ENCODE measurements at places on chromosomes 11 and 22.

DNA sequence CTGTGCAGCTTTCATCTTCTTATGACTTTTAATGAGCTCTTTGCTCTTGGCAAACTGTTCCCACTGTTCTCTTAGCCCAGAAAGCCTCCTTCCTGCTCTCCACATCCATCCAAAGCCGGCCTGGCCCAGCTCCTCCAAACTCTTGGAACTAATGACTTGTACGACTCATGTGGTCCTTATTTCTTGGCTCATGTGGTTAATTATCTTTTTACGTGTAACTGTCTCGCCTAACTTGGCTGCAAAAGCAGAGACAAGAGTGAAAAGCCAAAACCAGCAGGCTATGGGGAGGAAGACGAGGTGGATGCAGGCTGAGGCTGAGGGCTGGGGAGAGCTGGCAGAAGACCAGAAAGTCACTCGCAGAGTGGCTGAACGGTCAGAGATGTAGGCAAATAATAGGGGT lies 5.5 kb downstream of the CSNK2A3 start:
- DNase-seq, result no peak

GRCh38 chr11:62245271-62245753 lies 3.3 kb downstream of the SCGB1D2 start:
- no peak for DNase-seq

DNA sequence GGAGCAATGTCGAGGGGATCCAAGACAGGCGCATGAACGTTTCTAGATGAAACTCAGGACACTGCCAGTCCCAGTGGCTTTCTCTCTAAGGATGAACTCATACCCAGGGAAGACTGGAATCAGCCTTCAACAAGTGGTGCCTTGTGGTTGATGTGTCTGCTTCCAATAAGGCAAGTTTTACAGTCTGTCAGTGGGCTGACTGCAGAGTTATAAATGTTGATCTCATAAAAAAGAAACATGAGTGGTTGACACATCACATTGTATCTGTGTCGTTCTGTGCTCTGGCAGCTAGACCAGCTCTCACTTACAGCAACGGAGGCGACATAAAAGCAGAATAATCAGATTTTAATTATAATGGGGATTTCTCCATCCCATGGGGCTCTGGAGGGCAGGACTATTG lies 96.7 kb downstream of the SNX19 start:
- no peak for DNase-seq

DNA sequence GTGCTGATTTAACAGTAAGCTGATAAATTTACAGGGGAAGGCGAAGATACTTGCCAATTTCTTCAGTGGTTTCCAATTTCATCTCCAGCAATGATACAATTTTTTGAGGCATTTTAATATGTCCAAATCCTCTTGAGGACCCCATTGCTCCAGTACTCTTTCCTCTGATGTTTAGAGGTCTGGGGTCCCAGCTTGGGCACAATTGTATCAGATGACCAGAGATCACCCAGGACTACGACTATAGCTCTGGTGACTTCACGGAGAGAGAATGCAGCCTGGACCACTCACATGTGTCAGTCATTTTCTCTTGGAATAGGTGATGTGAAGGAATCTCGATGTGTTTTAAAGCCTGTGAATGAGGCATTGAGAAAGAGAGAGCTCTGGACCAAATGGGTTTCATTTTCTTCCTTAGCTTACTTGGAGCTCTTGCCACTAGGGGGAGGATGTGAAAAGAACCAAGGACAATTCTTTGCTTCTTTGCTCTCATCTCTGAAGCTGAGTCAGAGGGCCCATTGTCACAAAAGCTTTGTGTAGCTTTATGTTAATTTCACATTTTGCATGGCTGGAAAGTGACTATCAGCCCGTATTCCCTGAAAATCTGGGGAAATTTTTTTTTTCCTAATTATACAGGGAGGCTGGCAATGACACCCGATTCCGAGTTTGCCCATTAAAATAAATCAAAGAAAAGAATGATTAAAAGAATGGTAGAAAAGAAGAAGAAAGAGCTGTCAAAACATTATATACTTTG lies 6.7 kb upstream of the CCDC90B start:
- no peak for DNase-seq

GRCh38 chr11:113778111-113778910 lies 1.3 kb upstream of the CLDN25 start:
- no peak for DNase-seq

DNA sequence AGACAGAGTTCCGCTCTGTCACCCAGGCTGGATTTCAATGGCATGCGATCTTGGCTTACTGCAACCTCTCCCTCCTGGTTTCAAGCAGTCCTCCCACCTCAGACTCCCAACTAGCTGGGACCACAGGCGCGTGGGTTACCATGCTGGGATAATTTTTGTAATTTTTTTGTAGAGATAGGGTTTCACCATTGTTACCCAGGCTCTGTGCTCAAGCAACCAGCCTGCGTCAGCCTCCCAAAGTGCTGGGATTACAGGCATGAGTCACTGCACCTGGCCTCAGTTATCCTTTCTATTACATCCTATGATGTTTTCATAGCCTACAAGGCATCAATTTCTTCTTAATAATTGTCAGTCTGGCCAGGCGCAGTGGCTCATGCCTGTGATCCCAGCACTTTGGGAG lies 36.5 kb downstream of the LRRC74B start:
- DNase-seq, result no peak

DNA sequence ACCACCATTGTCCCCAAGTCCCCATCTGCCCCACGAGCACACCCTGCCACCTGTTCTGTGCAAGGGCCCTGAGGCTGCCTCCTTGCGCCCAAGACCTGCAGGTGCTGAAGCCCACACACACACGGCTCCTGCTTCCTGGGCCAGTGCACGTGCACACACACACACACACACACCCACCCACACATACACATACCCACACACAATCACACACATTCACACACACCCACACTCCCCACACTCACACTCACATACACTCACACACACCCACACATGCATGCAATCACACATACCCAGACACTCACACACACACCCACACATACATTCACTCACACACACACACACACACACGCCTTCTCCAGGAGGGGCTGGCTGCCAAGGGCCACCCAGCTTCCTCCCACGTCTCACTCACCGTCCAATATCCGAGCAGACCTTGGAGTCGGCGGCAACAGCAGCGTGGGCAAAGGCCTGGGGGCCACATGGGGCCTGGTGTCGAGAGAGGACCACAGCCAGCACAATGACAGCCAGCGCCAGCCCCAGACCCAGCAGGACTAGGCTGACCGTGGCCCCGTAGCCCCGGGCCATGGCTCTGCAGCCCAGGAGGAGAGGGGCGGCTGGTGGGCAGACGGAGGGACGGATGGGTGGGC lies 616 bp downstream of the GGT5 start:
- no peak for DNase-seq

- no peak for DNase-seq
Observed at GRCh38 chr11:90476442-90477007, 253.7 kb upstream of the CHORDC1 start.

DNA sequence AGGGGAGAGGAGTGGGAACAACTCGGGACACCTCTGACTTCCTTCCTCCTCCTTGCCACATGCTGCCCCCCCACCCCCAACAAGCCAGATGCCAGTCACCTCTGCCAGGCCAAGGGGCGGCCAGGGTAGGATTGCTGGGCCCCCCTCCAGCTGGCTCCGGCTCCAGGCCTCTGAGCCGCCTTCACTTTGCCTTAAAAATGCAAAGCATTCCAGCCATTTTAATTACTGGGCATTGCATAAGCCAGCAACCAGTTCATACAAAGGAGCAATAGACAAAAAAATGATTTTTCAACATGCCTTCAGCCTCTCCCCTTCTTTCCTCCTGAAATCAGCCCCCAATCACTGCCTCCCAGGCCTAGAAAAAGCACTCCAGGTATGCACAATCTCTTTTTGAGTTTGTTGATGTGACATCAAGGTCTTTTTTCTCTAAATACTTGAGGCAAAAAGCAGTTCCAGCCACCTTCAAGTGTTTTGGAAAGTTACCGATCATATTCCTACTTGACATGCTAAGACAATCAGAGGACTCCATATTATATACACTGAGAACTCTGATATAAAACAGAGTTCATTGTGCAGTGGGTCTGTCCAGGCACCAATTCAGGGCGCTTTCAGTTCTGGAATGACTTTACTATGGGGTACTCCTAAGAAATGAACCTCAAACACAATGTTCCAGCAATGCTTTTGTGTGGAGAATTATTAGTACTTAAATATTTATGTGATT lies 12.4 kb upstream of the TIMP3 start:
- no peak for DNase-seq

DNA sequence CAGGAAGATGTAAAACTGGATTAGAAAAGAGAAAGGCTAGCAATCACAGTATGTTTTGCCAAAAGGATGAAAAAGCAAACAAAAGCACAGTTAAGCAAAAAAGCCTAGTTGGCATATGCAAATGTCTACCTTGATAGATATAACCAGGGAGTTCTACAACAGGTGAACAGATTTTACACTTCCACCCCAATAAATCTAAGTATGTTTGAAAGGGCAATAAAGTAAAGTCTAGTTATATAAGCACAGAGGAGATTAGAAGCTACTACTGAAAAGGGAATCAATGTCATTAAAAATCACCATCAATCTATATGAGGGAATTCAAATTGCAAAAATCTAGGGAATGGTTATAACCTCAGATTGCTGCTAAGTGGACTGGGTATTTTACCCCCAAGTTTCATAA lies 49.7 kb downstream of the CELF1 start:
- no peak for DNase-seq

- no peak for DNase-seq
Observed at GRCh38 chr11:6538456-6538855, 41.4 kb downstream of the DNHD1 start.

DNA sequence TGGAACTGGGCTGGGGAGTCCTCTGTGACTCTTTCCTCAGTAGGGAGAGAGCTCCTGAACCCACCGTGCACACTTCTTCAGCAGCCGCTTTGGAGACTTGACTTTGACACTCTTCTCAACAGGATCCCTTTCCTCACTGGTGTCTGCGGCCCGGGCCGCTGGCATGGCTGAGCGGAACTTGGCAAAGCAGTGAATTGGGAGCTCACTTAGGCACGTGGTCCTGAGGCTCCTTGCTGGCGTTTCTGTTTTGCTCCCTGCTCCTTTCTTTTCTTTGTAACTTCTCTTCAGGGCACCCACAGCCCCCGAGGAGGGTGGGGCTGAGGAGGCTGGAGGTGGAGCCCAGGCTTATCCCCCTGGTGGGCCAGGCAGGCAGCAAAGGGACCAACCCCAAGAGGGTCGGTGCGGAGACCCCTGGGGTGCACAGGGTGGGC lies 8.4 kb upstream of the KCNQ1OT1 start:
- DNase-seq, result no peak

- DNase-seq, result no peak
Observed at GRCh38 chr11:9923280-9923679, 259.4 kb downstream of the SWAP70 start.

DNA sequence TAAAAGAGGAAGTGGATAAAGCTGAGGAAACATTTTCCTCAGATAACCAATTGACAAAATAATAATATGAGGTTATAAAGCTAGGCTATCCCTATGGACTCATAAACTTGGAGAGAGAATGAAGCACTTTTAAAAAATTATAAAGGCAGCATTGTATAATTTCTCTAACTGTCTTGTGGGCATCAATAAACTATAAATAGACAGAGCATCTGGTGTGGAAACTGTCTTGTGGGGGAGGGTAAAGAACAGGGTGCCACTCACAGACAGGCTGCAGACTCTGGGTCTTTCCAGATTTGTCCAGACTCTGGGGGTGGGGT lies 333.5 kb downstream of the BUD13 start:
- no peak for DNase-seq

DNA sequence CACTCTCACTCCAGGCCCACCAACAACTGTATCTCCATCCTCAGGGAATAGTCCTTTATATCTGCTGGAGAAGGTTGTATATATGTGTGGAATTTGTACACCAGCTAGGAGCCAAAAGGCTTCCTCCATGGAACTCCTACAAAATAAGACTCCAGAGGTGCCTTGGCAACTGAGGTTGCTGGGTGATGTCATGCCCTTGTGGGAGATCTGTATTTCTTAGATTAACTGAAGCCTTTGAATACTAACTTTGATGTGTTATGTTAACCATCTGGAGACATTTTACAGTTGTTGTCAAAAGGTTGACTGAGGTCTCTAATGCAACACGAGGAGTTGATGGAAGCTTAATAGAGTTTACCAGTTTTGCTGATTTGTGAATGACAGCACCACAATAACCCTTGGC lies 139.5 kb upstream of the TTC12 start:
- no peak for DNase-seq

GRCh38 chr11:34145073-34145472 lies 39.6 kb downstream of the NAT10 start:
- DNase-seq, result no peak

DNA sequence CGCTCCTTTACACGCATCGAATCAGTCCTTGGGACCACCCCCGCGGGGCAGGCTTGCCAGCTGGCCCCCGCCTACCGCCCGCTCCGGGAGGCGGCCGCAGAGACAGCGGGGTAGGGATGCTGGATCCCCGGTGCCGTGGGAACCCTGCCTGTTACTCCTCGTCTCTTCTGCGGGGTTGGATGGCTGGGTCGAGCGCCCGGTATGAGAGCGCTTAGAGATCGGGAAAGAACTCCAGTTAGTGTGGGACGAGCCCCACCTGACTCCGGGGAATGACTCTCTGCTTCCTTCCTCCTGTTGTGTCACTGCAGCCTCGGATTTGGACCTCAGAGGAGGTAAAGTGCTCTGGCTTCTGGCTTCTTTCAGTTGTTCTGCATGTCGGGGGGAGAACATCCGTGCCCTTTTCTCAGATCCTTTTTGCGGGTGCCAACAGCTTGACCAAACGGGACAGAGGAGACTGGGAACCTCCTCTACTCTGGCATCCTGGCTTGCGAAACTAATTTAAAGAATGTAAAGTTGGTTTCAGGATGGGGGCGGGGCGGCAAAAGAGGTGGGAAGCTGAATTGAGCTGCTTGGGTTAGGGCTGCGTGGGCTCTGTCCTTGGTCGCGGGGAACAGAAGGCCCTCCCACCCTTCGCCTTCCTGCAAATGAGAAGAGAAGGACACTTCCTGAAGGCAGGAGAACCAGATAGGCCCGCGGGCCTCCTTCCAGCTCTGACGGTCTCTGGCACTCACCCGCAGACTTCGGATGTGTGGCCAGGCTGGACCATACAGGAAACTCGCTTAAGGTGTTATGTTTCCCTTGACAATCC lies 938 bp downstream of the LAYN start:
- DNase-seq, result no peak

- DNase-seq, result no peak
Observed at GRCh38 chr11:87659807-87660206, 515.4 kb downstream of the RAB38 start.

DNA sequence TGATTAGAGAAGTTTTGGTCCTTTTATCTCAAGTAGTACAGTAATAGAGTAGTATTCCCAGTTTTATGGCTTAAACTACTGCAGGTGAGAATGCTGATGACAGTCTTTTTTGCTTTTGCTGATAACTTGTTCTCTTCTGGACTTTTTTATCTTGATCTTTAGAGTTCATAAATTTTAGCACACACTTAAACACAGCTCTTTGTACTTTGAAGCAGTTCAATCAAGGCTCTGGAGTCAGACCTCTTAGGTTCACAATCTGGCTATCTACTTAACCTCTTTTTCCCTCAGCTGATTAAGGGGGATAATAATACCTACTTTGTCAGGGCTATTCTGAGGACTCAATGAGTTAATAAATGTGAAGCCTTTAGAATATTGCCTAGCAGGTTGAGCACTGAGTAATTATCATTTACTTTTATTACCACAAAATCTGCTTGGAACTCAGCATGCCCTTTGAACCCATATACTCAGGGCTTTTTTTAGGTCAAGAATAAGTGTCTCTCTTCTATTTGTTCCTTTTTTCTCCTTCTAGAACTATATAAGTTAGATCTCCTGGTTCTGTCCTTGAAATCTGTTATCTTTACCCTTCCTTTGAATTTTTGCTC lies 51.9 kb downstream of the CSTF3 start:
- no peak for DNase-seq
